A549 treated with GW870086 at 1 μM for 4 hours (cell line): ENCODE measurements at places on chromosomes 12 and 14. TPM values are rescaled to one million over a fixed set of nuclear protein-coding genes. Genes with fewer than 3 reads are reported as not detected.

PTPRO gene
- total RNA-seq = 0.03 to 0.14 TPM in 2 of 5 replicates, not detected in the others

KRT86 gene
- total RNA-seq = 31.3 to 49.7 TPM (median 45.6 TPM) in 5 replicates

NAV3 gene
- total RNA-seq = 4.3 to 12.1 TPM (median 9.2 TPM) in 5 replicates

GPR65 gene
- not detected in 5 replicates for total RNA-seq

GAPDH gene
- total RNA-seq = 6,831 to 9,120 TPM (median 8,658 TPM) in 5 replicates

PZP gene
- not detected in 5 replicates for total RNA-seq

SLC16A7 gene
- 0.08 to 0.41 TPM (median 0.14 TPM) in 5 replicates for total RNA-seq

ZNF891 gene
- 0.31 to 0.46 TPM (median 0.37 TPM) in 5 replicates for total RNA-seq

FOXN4 gene
- total RNA-seq = 0.03 to 0.08 TPM (median 0.06 TPM) in 4 of 5 replicates, not detected in the other

CLEC9A gene
- not detected in 5 replicates for total RNA-seq

ANKRD9 gene
- total RNA-seq = 5.2 to 11.0 TPM (median 9.9 TPM) in 5 replicates

RAB3IP gene
- total RNA-seq = 12.4 to 18.0 TPM (median 16.5 TPM) in 5 replicates

TSPAN19 gene
- total RNA-seq = not detected in 5 replicates

IGFBP6 gene
- 155 to 267 TPM (median 231 TPM) in 5 replicates for total RNA-seq

CACNA1C gene
- 0.03 to 0.05 TPM (median 0.03 TPM) in 3 of 5 replicates, not detected in the others for total RNA-seq

TAS2R42 gene
- not detected in 5 replicates for total RNA-seq

TMEM253 gene
- 0.58 to 1.1 TPM (median 0.85 TPM) in 5 replicates for total RNA-seq

GPR162 gene
- total RNA-seq = 0.27 to 1.1 TPM (median 0.61 TPM) in 5 replicates

KLRC1 gene
- not detected in 5 replicates for total RNA-seq

PPTC7 gene
- 17.3 to 26.1 TPM (median 25.1 TPM) in 5 replicates for total RNA-seq

TAS2R43 gene
- not detected in 5 replicates for total RNA-seq

GLIPR1L2 gene
- 0.11 to 0.24 TPM (median 0.22 TPM) in 5 replicates for total RNA-seq

TAS2R10 gene
- not detected in 5 replicates for total RNA-seq

OTOGL gene
- not detected in 5 replicates for total RNA-seq

SNX6 gene
- 56.7 to 99.7 TPM (median 76.6 TPM) in 5 replicates for total RNA-seq

ZNF384 gene
- 50.8 to 60.2 TPM (median 56.8 TPM) in 5 replicates for total RNA-seq

FAM90A1 gene
- 0.10 to 0.11 TPM (median 0.10 TPM) in 3 of 5 replicates, not detected in the others for total RNA-seq

KLRG1 gene
- 1.1 to 2.6 TPM (median 1.5 TPM) in 5 replicates for total RNA-seq

DPY19L2 gene
- 1.2 to 1.8 TPM (median 1.6 TPM) in 5 replicates for total RNA-seq

DNAJC22 gene
- total RNA-seq = 18.4 to 21.5 TPM (median 20.7 TPM) in 5 replicates

RNASE7 gene
- total RNA-seq = not detected in 5 replicates

TMPRSS12 gene
- not detected in 5 replicates for total RNA-seq

ANKRD33 gene
- not detected in 5 replicates for total RNA-seq

ZNF641 gene
- total RNA-seq = 4.8 to 8.1 TPM (median 5.7 TPM) in 5 replicates
